ENCODE measurements at places on chromosomes 3 and 15.

GRCh38 chr3:82562896-82563295 lies 801.5 kb upstream of the GBE1 start:
- DNase-seq, result no peak

GRCh38 chr3:98432575-98432974 lies 30.4 kb upstream of the OR5K1 start:
- no peak for DNase-seq

GRCh38 chr15:45187894-45188830 lies at the start of gene SHF:
Gene SHF (minus strand): TSS chr15:45187966. CDS start chr15:45187951, 15 bp downstream.
- peak; percentile 21 for DNase-seq

DNA sequence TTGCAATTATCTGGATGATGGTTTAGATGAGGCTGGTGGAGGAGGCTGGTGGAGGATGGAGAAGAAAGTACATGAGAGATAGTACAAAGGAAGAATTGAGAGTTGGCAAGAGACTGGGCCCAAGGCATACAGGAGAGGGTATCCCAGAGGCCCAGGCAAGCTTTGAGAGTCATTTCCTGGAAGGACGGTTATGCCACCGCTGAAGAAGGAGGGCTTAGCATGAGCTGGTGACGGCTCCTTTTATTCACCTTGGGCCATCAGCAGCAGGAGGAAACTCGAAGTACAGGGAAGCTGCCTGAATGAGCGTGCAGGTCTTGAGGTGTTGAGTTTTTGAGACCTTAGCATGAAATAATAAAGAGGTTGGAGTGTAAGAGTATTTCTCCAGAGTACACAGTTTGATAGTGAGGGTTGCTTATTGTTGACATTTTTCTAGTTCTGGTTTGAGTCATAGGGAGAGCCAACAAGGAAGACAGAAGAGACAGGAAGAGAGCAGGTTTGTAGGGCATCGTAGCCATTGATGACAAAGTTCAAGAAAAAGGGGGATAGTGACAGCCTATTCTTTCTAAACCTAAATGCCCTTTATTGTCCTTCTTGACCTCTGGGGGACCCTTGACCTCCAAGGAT lies 13.8 kb downstream of the THSD4 start:
- no peak for DNase-seq

- DNase-seq, result no peak
Measured at GRCh38 chr3:177714945-177715344, 517.7 kb upstream of the TBL1XR1 start.

GRCh38 chr3:71180524-71180923 lies 403.0 kb downstream of the FOXP1 start:
- no peak for DNase-seq

DNA sequence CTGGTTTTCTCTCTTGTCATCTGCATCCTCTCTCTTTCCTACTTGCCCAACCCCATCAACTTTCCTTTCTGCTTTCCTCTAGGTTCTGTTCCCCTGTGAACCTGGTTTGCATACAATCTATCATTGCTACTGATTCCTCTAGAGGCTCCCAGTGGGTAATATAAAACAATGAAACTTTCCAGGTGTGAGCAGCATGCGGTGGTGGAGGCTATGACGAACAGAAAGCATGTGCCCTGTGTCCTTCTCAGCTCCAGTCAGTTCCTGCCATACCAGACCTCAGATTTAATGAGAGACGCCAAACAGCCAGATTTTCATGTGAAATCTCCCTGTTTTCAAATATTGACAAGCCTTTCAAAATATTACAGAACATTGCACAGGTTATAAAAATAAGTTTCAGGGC lies 3.5 kb upstream of the ACAP2 start:
- DNase-seq, result no peak

DNA sequence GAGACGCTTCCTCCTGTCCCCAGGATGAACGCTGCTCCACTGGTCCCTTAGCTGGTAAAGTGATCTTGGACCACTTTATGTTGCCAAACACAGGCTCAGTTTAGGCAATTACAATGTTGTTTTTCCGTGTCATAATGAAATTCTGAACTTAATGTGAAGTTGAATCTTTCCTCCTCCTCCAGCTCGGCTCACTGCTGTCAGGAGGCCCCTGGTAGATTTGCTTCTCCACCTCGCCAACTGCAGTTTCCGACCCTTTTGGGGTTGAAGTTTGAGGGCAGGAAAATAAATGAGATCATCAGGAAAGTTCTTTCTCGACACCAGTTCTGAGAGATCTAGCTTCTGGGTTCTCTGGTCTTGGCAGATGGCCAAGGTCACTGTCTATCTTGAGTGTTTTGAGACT lies 27.8 kb downstream of the CFAP161 start:
- no peak for DNase-seq

- DNase-seq, result no peak
Measured at GRCh38 chr3:64441861-64442260, 216.6 kb upstream of the PRICKLE2 start.

GRCh38 chr3:150419076-150419868 lies 11.2 kb downstream of the TSC22D2 start:
- DNase-seq, result no peak

- DNase-seq, result no peak
Measured at GRCh38 chr15:84871428-84871985, 13.0 kb upstream of the SLC28A1 start.

DNA sequence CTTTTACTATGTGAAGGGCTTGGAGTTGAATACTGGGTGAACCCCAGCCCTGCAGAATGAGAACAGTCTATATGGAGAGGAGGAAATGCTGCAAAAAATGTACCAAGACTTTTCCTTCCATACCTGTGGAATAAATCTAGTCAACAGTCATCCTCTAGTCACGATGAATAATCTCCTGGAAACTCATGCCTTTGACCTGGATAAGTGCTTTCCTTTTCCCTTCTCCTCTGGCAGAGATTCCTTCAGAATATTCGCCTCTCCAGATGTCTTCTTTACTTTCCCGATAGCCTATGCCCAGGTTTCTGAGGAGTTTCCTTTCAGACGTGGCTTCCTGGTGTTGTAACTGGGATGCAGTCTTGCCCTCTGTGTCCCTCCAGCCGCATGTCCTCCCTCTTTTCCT lies 28.1 kb downstream of the CCNL1 start:
- no peak for DNase-seq

- DNase-seq, result no peak
Measured at GRCh38 chr3:43537225-43537624, 84.6 kb downstream of the ANO10 start.

GRCh38 chr3:161977063-161977462 lies 480.5 kb downstream of the OTOL1 start:
- no peak for DNase-seq

DNA sequence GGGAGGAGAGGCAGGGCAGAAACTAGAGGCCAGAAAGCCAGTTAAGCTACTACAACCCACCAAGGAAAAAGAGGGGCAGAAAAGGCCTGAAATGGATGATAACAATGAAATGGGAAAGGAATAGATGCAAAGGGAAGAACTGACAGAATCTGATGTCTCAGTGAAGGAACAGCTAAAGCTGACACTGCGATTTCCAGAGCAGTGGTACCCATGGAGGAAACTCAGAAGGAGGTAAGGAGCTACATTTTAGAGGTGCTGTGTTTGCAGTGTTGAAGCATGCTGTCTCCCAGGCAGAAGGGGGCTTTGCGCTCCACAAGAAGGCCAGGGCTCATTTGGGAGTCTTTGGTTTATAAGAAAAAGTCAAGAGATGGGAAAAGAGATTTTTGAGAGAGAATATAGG lies 38.0 kb downstream of the ZBTB38 start:
- no peak for DNase-seq

Data from AG04450 (cell line).